ENCODE measurements at places on chromosomes 3 and 15.

DNA sequence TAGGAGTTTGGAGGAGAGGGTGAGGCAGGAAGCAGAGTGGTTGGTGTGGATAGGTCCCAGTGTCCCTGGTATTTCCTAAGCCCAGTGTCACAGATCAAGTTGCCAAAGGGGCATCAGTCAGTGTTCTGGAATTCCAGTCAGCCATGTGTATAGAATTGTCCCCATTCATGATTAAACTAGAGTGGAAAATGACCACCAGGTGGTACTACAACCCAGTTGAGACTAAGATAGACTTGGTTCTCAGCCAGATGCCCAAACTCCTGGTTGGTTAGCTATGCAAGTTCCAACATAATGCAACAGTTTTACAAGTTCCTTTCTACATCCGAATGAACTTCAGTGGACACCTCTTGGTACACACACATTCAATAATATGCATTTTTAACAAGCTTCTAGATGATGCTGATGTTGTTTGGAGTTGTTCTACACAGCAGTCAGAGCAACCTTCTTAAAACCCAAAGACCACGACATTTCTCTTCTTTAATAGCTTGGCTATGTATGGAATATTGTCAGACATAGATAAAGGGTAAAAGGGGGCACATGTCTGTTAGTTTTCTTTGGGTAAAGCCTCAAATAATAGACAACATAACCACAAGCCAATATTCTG lies 8.4 kb upstream of the ATR start:
- no peak for DNase-seq

DNA sequence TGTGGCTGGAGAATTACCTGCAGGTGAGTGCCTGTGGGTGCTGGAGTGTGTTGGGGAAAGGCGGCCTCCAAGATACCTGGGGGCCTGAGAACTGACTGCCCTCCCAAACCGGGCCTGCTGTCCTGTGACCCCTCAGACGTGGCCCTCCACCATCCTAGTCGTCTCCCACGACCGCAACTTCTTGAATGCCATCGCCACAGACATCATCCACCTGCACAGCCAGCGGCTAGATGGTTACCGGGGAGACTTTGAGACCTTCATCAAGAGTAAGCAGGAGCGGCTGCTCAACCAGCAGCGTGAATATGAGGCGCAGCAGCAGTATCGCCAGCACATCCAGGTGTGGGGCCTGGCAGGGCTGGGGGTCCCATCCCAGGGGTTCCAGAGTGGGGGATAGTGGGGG lies 3.4 kb downstream of the ABCF3 start:
- DNase-seq: no peak

- no peak for DNase-seq
Measured at GRCh38 chr3:122563717-122564025, 429 bp downstream of the PARP9 start.

GRCh38 chr3:52912885-52913731 lies 15.8 kb upstream of the STIMATE start:
- DNase-seq: no peak

- no peak for DNase-seq
Measured at GRCh38 chr3:11576453-11576852, 67.3 kb downstream of the VGLL4 start.

GRCh38 chr3:88678747-88679146 lies 428.7 kb upstream of the EPHA3 start:
- no peak for DNase-seq

DNA sequence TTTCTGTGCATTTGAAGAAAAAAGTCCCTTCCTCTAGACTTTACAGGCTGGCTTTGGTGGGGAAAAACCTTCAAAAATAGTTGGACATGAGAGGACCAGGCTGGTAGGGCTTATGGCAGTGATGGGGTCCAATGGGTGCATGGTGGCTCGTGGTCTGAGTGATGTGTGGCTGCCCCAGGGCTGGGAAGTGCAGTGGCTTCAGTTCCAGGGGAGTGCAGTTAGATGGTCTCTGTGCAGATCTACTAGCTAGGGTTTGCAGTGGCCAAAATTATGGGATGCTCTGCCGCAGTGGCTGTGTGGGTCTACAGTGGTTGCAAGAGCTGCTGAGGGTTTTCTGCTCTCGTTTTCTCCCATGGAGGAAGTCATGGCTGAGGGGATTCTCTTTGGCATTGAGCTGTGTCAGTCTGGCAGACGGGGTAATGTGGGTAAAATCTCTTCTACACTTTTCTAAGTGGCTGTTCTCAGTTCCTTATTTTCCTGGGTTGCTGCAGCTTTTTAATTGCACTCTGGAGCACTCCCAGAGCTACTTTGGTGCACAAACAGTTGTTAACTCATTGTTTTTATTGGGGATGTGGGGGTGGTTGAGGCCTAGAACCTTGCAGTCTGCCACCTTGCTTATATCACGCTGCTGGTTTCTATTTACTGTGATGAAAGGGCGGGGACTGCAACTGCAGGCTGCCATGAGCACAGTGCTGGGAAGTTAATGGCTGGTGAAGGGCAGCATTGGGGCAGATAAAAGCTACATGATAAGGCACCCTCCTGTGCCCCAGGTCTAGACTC lies 1324.6 kb downstream of the NSUN3 start:
- DNase-seq: no peak

GRCh38 chr3:43432462-43432861 lies 146.1 kb downstream of the SNRK start:
- no peak for DNase-seq

GRCh38 chr15:99172171-99172570 lies 67.3 kb downstream of the SYNM start:
- no peak for DNase-seq

DNA sequence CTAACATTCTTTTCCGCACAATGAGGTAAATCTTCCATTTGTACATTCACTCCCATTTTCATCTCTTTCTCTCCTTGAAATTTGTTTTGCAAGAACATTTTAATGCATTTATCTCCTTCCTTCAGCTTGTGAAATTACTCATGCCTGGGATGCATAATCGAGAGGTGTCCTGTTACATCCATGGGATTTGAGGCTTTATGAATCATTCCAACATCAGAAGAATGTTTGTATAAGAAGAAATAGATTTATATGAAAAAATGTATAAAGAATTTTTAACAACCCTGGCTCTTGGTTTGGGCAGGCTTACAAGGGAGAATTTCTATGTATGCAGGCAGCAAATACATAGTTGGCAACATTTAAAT lies 93.2 kb upstream of the MBNL1 start:
- no peak for DNase-seq

DNA sequence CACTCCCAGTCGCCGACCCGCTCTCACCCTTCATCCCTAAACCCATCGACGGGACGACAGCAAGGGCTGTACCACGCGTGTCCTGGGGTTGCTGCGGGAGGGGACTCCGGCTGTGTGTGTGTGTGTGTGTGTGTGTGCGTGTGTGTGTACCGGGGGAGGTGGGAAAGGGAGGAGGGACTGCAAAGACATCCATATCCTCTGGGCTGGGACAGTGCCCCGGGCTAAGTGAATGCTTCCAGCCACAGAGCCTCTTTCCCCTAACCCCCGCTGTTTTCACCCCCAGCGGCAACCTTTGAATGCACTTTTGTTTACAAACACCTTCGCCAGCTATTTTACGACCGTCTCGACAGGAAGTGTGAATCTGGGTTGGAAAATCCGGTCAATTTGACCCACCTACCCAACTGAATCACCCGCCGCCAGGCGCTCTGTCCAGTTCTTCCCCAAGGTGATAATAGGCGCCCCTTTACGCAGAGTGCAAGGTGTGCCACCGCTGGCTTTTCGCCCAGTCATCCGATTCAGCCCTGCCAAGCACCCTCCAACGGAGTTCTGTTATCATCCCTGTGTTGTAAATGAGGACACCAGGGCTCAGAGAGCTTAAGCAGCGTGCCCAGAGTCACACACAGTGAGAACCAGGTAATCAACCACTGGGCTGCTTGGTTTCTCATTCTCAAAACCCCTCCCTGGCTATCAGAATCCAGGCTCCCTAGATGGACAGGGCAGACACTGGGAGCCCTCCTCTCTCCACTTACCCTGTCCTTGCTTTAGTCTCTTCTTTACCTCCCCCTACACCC lies 739 bp upstream of the AMOTL2 start:
- DNase-seq: peak; percentile 77

- DNase-seq: no peak
Measured at GRCh38 chr3:73925011-73925410, 300.3 kb upstream of the PDZRN3 start.

DNA sequence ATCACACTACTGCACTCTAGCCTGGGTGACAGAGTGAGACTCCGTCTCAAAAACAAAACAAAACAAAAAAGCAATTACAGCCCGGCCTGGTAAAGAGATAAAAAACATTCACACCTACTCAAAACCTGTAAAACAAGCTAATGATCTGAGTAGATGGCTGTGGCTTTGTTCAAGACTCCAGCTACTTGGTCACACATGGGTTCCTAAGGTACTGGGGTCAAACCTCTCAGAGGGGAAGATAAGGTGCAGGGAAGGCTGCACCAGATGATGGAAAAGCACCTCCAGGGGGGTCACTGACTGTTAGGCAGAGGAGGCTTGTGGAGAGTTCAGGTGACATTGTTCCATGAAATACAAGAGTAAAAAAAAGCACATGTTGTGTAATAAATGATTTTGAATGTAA lies 450.2 kb upstream of the WNT5A start:
- DNase-seq: no peak

GRCh38 chr3:79367066-79367465 lies 400.7 kb downstream of the ROBO1 start:
- no peak for DNase-seq

GRCh38 chr15:29103824-29104565 lies 165.6 kb downstream of the NSMCE3 start:
- DNase-seq: no peak

DNA sequence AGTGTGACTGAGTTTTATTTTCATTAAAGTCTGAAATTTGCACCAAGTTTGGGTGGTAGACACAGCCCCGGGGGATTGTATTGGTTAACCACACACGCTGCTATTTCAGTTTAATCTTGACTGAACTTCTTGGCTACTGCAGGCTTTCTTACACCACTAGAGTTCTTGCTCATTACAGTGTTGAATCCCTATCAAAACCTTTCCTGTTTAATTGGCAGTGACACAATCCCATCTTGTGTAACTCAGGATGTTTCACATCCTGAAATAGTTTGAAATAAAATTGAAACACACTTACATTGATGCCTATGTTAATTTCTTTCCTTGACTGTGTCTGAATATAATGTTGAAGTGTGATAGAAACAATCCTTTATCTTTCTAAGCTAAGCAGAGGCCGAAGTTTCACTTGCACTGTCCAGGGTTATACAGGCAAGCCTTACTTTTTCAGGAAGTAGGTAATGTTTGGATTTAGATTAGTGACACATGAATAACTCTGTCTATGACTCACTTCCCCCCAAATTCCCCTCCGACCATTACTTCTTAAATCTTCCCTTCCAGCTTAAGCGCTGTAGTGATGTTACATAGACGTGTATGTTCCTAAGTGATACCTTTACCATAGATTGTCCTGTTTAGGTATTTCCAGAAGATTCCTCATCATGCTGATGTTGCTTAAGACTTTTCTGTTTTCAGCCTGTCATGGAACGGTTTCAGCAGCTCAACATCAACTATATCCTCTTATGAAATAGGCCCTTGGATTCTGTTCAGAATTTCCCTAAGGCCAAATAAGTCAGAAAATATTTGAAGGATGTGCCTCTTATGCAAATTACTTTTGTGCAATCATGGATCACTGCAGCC lies 16.8 kb downstream of the ATG7 start:
- no peak for DNase-seq

- DNase-seq: no peak
Measured at GRCh38 chr3:64888165-64888564, 200.4 kb upstream of the ADAMTS9 start.

DNA sequence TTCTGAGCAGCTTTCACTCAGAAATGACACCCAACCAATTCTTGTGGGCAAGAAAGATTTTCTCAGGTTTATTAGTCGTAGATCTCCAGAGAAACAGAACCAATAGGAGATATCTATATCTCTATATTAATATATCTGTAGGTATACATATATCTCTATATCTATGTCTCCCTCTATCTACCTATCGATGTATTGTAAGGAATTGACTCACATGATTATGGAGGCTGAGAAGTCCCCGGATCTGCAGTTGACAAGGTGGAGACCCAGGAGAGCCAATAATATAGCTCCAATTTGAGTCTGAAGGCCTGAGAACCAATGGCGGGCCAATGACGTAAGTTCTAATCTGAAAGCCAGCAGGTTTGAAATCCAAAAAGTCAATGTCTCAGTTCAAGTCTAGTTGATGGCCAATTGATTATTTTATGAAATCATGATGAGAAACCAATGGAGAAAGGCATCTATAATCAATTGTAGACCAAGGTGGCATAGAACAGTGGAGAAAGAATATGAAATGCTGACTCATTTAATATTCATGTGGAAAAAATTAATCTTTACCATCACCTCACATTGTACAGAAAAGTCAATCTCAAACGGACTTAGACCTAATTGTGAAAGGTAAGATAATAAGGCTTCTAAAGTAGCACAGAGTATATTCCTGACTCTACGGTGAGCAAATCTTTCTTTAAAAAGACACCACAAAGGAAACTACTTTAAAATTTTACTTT lies 65.6 kb upstream of the CHRNA7 start:
- no peak for DNase-seq

GRCh38 chr15:66085128-66085527 lies 168.4 kb downstream of the MEGF11 start:
- no peak for DNase-seq

DNA sequence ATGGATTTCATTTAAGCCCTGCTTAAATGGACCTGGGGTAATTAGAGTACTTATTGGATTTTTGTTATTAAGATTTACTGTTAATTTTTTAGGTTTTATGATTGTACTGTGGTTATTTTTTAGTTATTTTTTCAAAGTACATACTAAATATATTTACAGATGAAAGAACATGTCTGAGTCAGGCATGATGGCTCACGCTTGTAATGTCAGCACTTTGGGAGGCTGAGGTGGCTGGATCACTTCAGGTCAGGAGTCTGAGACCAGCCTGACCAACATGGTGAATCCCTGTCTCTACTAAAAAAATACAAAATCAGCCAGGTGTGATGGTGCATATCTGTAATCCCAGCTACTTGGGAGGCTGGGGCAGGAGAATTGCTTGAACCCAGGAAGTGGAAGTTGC lies 16.2 kb upstream of the RPL24 start:
- no peak for DNase-seq

- no peak for DNase-seq
Measured at GRCh38 chr3:158748237-158748828, 16.1 kb upstream of the RARRES1 start.

DNA sequence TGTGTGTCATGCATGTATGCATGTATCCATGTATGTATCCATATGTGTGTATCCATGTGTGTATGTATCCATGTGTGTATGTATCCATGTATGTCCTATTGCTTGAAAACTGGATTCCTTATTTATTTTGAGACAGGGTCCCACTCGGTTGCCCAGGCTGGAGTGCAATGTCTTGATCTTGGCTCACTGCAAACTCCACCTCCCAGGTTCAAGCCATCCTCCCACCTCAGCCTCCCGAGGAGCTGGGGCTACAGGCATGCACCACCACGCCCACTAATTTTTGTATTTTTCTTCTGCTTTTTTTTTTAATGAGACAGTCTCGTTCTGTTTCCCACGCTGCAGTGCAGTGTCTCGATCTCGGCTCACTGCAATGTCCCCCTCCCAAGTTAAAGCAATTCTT lies 34.1 kb downstream of the MUC20 start:
- no peak for DNase-seq

All from cardiac septum (tissue), 1 donor.